Lung microvascular endothelial cell (primary cell): ENCODE measurements at places on chromosomes 1 and 21. TPM values are rescaled to one million over a fixed set of nuclear protein-coding genes. Genes with fewer than 3 reads are reported as not detected.

TEX38 gene
- under 0.01 TPM in 1 of 2 replicates, not detected in the other for total RNA-seq

CYYR1 gene
- total RNA-seq, result 6.3 and 9.9 TPM in 2 replicates

RNF223 gene
- total RNA-seq, result not detected in 2 replicates

PKN2 gene
- total RNA-seq, result 16.3 and 16.6 TPM in 2 replicates

OSCP1 gene
- 4.2 and 5.2 TPM in 2 replicates for total RNA-seq

NDUFS5 gene
- total RNA-seq, result 419 and 482 TPM in 2 replicates

UBE4B gene
- 12.7 and 13.7 TPM in 2 replicates for total RNA-seq

ADORA1 gene
- total RNA-seq, result not detected in 2 replicates

HORMAD1 gene
- total RNA-seq, result 0.20 TPM in 1 of 2 replicates, not detected in the other

LCE3D gene
- not detected in 2 replicates for total RNA-seq

ELAPOR1 gene
- under 0.01 and 0.22 TPM in 2 replicates for total RNA-seq

HSD3B1 gene
- total RNA-seq, result not detected in 2 replicates

ZNF695 gene
- 0.99 and 1.7 TPM in 2 replicates for total RNA-seq

FOXD3 gene
- total RNA-seq, result not detected in 2 replicates

AMIGO1 gene
- 0.65 and 1.4 TPM in 2 replicates for total RNA-seq

COPA gene
- total RNA-seq, result 206 and 209 TPM in 2 replicates

FAAH gene
- total RNA-seq, result 0.44 and 1.6 TPM in 2 replicates

RSPO1 gene
- not detected in 2 replicates for total RNA-seq

NBPF10 gene
- total RNA-seq, result 0.22 and 0.40 TPM in 2 replicates

NBPF6 gene
- not detected in 2 replicates for total RNA-seq

ZNF683 gene
- total RNA-seq, result not detected in 2 replicates

CD48 gene
- not detected in 2 replicates for total RNA-seq

TNFSF4 gene
- 1.4 and 7.0 TPM in 2 replicates for total RNA-seq

RGL1 gene
- 16.1 and 19.8 TPM in 2 replicates for total RNA-seq

REG4 gene
- total RNA-seq, result not detected in 2 replicates

TMEM200B gene
- total RNA-seq, result 0.20 and 0.22 TPM in 2 replicates

SPATA6 gene
- 0.65 and 1.2 TPM in 2 replicates for total RNA-seq

ARHGAP30 gene
- total RNA-seq, result not detected in 2 replicates

CD247 gene
- total RNA-seq, result not detected in 2 replicates

RUNX3 gene
- not detected in 2 replicates for total RNA-seq

GNAT2 gene
- under 0.01 and 0.22 TPM in 2 replicates for total RNA-seq

LRRC71 gene
- under 0.01 TPM in 2 replicates for total RNA-seq

CD52 gene
- not detected in 2 replicates for total RNA-seq
